ENCODE measurements at places on chromosomes 6 and 20.

- DNase-seq = no peak
These were observed 7.9 kb upstream of the TAGAP start for GRCh38 chr6:159052720-159053119.

- DNase-seq = no peak
These were observed 70.8 kb downstream of the PSMG4 start for GRCh38 chr6:3329393-3330051.

GRCh38 chr20:56788041-56788670 lies 159.1 kb downstream of the TFAP2C start:
- no peak for DNase-seq

DNA sequence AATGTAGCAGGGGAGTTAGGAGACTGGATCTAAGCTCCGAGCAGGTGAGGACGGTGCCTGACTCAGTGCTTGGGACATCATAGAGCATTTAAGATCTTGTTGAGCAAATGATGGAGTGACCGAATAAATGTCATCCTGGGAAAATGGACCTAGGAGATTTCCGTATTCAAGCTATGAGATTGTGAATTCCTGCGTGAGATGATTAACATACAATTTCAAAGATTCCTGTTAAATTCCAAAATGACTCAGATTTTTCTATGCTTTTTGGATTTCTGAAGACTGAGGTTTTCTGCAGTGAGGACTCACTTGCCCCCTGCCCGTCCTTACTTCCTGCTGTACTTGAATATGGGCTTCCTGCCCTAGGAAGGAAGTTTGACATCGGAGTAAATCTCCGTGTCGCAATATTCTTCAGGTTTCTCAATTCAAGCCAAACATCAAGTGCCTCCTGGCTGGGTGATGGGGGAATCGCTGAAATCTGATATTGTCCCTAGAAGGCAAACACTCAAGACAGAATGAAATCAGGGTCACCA lies 5.2 kb downstream of the SYTL3 start:
- no peak for DNase-seq

All from stimulated activated naive CD8-positive, alpha-beta T cell treated with anti-CD3 and anti-CD28 coated beads, Interleukin-15, amount 100 ng/mL, for 72 hours (primary cell).